ENCODE measurements at places on chromosomes 7 and 10.

- no peak for DNase-seq
These were observed 6.5 kb downstream of the TSPAN14 start for GRCh38 chr10:80460399-80461207.

GRCh38 chr7:134875867-134876266, 96.4 kb downstream of the CALD1 start:
- no peak for DNase-seq

DNA sequence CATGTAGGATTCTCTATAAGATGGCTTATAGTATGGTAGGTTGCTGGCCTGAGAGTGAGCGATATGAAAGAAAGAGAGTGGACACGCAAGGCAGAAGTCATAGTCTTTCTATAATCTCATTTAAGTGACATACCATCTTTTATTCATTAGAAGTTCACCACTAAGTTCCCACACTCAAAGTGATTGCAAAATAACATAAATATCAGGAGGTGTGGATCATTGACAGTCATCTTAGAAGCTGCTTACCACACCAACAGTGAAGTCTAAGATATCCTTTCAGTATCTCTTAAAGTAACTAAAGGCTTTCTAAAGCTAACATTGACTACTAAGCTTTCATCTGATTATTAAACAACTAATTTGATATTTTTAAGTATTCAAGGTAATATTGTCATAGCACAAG, 36.9 kb upstream of the GNAI1 start:
- DNase-seq: no peak

GRCh38 chr10:8301831-8302230, 247.3 kb downstream of the GATA3 start:
- DNase-seq: no peak

Measured in CD4-positive, alpha-beta T cell (primary cell).